ENCODE measurements at places on chromosomes 3 and 15.

GRCh38 chr15:49900006-49900902, 218.8 kb downstream of the ATP8B4 start:
- no peak for DNase-seq

DNA sequence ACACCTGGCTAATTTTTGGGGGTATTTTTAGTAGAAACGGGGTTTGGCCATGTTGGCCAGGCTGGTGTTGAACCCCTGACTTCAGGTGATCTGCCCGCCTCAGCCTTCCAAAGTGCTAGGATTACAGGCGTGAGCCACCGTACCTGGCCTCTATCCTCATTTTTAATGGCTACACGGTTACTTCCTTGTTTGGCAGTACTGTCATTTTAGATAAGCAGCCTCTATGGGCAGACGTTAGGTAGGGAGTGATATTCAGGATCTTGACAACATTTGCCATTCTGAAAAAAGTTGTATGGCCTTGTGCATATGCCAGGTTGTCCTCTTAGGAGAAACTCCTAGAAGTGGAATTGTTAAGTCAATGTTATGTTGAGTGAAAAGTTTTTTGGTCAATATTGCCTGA, 141.7 kb downstream of the ITPR1 start:
- DNase-seq = no peak

DNA sequence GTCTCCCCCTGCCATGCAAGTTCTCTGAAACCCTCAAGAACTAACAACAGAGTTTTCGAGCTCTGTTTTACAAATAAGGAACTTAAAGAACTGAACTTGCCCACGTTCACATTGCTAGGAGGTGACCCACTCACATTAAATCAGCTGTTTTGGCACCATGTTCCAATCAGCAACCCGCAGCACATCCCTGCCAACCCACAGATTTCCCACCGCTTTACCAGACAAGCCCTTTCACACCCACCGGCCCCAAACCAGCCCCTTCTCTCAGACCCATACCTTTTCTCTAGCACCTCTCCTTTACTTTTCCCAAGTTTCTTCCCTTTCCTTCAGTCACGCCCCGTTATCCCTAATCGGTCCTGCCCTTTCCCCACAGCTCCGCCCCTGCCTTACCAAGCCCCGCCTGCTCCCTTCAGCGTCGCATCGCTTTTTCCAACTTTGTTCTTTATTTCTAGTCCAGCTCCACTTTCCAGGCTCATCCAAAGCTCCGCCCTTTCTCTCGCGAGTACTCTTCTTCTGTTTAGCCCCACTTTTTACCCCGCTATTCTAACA, 804 bp upstream of the BRPF1 start:
- DNase-seq = no peak

- DNase-seq = no peak
These were observed 13.4 kb upstream of the GHSR start for GRCh38 chr3:172461530-172462138.

GRCh38 chr3:17901893-17902292, 159.5 kb upstream of the TBC1D5 start:
- no peak for DNase-seq

DNA sequence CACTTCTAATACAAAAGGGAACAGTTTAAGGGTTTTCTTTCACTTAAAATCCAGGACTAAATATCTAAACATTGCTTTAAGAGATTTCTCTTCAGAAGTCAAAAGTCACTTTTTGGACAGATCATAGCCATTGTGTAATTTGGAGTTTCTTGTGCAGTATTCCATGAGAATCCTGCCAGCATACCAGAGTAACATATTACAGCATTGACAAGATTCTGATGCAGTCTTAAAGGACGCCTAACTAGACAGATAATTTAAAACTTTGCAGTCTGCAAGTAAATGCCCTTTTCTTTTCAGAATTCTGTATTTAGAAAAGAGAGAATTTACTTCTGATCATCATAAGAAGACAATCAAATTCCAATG, 17.5 kb upstream of the IGSF10 start:
- no peak for DNase-seq

GRCh38 chr3:41167722-41168497, 31.4 kb upstream of the CTNNB1 start:
- DNase-seq = no peak

GRCh38 chr3:64357481-64357880, 132.2 kb upstream of the PRICKLE2 start:
- DNase-seq = no peak

DNA sequence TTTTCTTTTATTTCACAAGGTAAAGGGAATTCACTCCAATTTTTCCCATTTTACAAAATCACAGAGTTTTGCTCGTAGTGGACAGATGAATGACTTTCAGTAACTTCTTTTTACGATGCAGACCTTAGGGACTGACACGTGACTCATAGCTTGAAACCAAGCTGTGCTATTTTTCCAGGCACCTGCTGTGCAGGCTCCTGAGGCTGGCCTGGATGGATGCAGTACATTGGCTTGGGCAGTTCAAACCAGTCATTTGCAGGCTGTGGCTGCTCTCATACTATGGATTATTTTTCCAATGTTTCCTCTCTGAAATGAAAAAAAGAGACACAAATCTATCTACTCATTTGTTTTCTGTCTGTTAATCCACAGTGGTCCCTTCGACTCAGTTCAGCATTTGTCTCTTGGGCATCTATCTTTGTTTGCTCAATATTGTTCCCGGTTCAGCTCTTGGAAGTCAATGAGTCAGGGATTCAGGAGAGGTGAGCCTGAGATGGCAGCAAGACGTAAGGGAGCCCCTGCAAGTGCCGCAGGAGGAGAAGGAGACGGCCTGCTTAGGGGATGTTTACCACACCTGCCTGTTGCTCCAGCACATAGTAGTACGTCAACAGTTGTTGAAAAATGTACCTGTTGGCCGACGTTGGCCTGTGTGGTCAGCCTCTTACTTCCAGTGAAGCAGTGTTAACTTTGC, 92.8 kb downstream of the SV2B start:
- DNase-seq = no peak

GRCh38 chr15:68412218-68412617, 19.7 kb downstream of the ITGA11 start:
- DNase-seq = no peak

- DNase-seq = no peak
These were observed 35.6 kb upstream of the LIPC start for GRCh38 chr15:58396181-58396580.

GRCh38 chr15:23773093-23773492, 86.0 kb upstream of the NDN start:
- DNase-seq = no peak

DNA sequence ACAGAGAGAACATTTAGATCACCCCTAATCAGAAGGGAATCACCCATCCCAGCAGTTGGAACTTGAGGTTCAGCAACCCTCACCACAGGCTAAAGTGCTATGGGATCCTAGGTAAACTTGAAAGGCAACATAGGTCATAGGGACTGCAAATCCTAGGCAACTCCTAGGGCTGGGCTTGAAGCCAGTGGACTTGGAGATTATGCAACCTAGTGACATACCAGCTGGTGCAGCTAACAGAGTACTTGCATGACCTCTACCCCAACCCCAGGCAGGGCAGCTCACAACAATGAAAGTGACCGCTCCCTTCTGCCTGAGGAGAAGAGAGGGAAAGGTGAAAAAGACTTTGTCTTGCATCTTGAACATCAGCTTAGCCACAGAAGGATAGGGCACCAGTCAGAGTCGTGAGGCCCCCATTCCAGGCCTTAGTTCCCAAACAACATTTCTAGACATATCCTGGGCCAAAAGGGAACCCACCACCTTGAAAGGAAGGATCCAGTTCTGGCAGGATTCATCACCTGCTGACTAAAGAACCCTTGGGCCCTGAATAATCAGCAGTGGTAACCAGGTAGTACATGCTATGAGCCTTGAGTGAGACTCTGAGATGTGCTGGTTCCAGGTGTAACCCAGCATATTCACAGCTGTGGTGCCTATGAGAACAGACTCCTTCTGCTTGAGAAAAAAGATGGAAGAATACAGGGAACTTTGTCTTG, 37.6 kb upstream of the FBN1 start:
- no peak for DNase-seq

Measured in thoracic aorta (tissue), 2 donors.